Stimulated activated CD4-positive, alpha-beta T cell treated with anti-CD3 and anti-CD28 coated beads, Interleukin-15, amount 100 ng/mL, for 48 hours (primary cell): ENCODE measurements at places on chromosomes 2 and 18.

DNA sequence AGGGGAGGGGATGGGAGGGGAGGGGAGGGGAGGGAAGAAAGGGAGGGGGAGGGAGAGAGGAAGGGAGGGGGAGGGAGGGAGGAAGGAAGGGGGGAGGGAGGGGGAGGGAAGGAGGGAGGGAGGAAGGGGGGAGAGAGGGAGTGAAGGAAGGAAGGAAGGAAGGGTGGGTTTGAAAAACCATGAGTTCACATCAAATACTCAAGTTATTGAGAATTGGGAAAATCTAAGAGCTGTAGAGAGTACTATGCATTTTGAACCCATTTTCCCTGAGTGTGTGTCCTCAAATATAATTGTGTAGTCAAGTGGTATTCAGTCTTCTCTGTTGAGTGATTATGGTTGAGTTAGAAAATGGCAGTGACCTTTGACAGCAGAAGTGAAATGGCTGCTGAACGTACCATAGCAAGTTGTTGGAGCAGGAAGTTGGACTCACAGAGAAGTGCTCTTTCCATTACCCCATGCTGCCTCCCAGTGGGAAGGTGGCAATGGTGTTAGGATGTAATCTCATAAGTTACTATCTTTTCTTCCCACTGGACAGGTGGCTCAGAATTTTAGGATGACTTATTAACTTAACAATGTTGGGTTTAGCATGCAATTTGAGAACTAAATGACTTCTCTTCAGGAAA is 214.6 kb downstream of the SETBP1 start:
- peak; percentile 19 for DNase-seq

DNA sequence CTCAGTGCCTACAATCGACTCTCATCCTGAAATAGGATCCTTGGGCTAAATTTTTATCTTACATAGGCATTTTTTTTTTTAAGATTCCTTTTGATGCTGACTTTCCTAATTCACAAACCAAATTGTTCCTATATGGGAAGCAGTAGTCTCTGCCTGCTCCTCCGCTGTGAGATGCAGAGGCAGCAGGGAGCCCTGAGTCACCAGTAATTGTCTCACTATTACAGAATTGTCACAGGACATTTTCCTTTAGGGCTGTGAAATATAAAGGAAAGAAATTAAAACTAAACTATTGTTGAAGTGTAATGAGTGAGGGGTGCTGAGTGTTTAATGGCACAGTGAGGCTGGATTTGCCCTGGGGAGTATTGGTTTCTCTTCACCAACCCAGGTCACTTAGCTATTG is 63.8 kb downstream of the MYO3B start:
- no peak for DNase-seq

GRCh38 chr18:78659057-78659456 is 320.6 kb upstream of the SALL3 start:
- no peak for DNase-seq

- no peak for DNase-seq
These were observed 1.8 kb downstream of the LANCL1 start for GRCh38 chr2:210474776-210475175.

GRCh38 chr2:47945046-47945781 is 38.9 kb upstream of the FBXO11 start:
- no peak for DNase-seq

DNA sequence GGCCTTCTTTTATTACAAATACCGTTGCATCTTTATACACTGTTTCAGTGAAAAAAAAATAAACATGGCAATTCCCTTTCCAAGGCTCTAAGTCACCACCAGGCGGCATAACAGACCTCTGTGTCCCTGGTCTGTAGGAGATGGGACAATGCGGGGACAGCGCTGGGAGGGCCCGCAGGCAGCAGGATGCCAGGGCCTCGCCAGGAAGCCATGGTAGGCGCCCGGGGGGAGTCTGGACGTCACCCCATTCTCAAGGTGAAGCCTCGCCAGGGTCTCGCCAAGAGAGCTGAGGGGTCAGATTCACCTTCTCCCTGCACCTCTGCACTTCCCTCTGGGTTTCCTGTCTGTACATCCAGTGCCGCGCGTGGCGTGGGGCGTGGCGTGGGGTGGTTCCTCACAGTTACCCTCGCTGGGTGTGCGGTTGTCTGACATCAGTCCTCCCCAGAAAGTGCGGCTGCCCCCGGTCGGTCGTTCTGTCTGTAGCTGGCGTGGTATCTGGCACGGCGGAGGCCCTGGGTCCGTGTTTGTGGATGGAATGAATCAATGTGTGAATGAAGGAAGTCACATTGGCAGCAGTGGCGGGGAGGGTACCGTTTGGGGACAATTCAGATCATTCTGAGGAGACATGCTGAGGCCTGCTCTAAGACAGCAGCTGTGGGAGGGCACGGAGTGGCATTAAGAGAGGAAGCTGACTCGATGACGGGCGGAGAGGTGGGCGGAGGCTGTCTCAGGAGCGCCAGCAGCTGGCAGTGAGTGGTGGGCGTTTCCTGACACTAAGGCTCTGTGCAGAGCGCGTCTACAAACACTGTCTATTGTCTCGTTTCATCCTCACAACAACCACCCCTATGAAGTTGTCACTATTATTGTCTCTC is 46.0 kb downstream of the LRRFIP1 start:
- peak; percentile 85 for DNase-seq

DNA sequence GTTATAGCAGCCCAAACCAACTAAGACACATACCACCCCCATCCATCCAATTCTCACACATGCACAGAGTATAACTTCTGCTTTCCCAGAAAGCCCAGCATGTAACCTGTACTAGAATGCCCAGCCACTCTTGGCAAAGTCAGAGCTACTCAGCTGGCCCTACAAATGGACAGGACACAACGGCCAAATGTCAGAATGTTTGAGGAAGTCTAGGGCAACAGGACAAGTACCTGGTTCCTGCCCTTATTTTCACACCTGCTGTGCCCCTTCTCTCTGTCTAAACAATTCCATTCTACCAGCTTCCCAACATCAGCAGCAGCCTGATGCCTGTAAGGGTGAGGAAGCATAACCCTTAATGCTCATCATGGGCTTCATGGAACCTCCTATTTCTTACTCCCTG is 15.1 kb upstream of the BZW1 start:
- DNase-seq = no peak

DNA sequence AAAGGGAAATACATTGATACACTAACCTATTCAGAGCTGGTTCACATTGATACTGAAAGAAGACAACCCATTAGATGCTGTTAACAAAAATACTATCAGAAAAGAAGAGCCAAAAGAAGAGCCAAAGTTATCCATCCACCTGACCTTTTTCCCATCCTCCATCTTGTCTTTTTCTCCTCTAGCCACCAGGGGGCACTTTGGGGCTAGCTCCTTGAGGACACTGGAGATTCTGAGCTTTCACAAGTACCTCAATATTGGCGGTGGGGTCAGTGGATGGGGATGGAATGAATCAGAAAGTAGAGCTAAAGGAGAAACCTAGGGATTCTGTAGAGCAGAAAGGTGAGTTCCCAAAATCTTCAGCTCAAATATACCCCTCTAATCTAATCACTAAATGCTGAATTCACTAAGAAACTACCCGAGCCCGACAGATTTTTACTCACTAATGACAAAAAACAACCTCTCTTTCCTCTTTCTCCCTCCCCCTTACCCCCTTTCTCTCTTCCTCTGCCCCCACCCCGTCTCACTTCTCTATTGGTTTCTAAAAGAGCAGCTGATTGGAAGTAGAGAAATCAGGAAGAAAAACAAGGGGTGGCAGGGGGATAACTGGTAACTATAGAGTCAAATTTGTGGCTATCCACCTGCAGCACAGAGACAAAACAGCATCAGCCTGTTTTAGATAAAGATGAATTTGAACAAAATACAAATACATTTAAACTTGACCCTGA is 203.3 kb downstream of the TCF4 start:
- peak; percentile 5 for DNase-seq

DNA sequence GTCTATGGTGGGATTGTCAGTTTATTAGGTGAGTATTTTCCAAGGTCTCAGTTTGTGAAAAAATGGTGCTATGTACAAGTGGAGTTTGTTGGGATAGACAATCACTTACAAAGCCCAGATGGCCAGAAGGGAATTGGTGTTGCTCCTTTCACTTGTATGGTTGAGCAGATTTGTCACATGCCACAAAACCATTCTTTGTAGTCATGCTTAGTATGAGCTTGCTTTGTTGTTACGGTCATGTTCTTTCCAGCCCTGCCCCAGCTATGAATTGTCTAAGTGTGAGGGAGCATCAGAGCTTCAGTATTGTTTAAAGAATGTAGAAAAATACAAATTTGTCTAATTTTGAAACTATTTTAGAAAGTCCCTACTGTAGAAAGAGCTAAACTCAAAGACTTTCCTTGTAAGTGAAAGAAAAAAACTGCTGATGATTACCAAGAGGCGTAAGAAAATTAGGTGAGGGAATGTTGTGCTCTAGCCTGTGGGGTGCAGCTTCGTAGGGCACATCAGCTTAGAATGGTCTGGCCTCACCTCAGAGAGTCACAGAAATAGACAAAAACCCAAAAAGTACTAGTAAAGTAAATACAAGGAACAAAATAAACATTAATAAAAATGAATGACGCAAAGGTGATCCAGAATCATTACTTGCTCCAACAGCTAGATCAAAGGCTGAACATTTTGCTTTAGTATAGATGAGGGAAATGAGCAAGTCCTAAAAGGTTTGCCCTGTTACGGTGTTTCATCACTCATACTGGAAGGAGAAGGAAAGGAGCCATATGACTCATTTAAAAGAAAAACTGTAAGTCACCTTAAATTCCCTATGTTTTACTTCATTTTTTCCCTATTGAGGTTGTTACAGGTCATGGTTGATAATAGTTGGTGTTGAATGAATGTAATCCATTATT is 9.2 kb downstream of the TGIF1 start:
- DNase-seq = no peak

GRCh38 chr2:68925295-68925896 is 27.3 kb downstream of the GKN2 start:
- DNase-seq = peak; percentile 30
